WTC11 (cell line): ENCODE measurements at places on chromosomes 6 and 20.
A peak's percentile ranks its signal among the peaks of the same experiment; 100 is the strongest.

- no peak for DNase-seq
Observed at GRCh38 chr6:55541024-55541423, 38.0 kb downstream of the HMGCLL1 start.

DNA sequence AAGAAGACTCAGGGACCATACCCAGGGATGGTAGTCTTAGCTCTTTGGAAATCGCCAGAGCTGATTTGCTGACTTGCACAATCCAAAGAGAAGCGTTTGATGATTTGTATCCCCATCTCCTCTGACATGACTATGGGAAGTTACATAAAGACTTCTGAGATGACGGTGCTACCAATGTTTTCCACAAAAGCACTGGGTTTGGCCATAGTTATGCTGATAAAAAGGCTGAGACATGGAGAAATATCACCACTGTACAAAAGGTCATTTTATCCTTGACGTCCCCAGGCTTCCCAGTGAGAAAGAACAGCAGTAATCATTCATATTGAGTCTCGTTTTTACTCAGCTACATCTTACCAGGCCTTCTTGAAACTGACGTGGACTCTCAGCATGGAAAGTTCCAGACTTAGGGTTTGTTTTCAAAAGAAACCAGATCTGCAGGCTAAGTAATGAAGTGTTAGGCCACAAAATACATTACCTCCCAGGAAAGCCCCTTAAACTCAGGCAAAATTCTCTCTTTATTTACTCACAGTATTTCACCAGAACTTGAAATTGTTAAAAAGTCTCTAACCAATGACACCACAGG is 370.3 kb upstream of the JARID2 start:
- DNase-seq: no peak

- DNase-seq: peak; percentile 30
Observed at GRCh38 chr20:665276-665675, 10.3 kb downstream of the SCRT2 start.

GRCh38 chr20:15289337-15289736 is 951.9 kb upstream of the FLRT3 start:
- no peak for DNase-seq

- DNase-seq: no peak
Observed at GRCh38 chr6:14665827-14666724, 548.5 kb downstream of the CD83 start.

DNA sequence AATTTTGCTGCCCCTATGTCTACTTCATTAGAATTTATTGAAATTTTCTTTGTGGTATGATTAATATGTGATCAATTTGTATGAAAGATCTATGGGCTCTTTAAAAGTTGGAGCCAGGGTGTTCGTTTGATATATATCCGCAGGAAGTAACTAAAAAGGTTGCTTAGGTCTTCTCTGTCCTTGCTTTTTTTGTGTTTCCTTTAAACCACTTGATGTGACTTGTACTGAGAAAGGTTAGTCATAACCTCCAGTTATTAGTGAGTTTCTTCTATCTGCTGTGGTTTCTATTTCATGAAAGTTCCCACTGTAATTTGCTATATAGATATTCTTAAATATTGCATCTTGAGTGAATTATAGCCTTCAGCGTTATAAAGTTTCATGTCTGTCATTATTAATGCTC is 585.3 kb upstream of the ARID1B start:
- DNase-seq: no peak

GRCh38 chr6:18586133-18586532 is 199.0 kb downstream of the RNF144B start:
- DNase-seq: no peak

DNA sequence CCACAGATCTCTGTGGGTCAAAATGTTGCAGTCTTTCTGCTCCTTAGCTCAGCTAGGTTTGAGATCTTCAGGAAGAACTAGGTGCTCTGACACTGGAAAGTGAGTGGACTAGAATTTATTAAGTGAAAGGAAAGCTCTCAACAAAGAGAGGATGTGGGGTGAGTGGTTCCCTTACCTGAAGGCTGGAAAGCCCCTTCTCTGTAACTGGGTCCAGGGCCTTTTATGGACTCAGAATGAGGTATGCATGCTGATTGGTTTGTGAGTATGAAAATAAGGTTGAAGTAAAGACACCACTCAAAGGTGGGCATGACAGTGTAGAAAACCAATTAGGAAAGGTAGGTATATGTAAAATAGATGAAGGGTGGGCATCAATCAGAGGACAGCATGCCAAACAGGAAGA is 485.5 kb downstream of the CD109 start:
- no peak for DNase-seq

DNA sequence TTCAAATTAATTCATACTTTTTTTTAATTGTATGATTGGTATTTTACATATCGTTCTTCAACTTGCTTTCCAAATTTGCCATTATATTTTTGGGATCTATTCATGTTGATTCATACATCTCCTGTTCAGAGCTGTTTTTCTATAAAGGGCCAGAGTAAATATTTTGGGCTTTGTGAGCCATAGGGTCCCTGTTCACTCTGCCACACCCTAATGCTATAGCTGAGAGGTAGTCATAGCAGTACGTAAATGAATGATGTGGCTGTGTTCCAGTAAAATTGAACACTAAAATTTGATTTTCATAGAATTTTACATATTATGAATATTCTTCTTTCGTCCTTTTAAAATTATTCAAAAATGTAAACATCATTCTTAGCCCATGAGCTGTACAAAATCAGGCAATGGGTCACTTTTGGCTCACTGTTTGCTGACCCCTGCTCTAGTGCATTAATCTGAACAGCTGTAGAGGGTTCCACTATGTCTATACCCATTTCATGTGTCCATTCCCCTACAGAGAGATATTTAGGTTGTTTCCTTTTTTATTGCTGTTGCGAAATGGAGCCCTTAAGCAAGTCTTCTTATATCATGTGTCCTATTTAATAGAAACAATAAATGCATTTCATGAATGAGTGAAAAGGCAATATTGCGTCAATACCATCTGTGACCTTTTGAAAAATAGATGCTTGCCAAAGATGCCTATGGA is 136.4 kb upstream of the SALL4 start:
- no peak for DNase-seq

DNA sequence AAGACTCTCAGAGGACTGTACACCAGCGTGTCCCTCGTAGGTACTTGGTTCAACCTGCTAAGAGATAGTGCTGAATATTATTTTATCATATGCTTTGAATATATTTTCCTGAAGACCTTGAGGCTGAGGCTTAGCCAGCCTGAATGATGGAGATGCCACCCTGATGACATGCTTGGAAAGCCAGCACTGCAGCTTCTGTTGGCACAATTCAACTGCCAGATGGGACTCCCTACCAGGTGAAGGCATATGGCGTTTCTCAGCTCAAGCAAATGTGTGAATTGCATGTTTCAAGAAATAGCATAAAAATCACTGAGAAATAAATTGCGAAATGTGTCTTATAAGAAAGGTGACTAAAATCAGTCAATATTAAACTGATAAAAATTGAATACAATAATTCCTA is 228.1 kb upstream of the CST7 start:
- no peak for DNase-seq

- DNase-seq: no peak
Observed at GRCh38 chr6:83265384-83265783, 72.2 kb downstream of the RWDD2A start.

- DNase-seq: peak; percentile 14
Observed at GRCh38 chr6:139882234-139882633, 507.8 kb upstream of the CITED2 start.

DNA sequence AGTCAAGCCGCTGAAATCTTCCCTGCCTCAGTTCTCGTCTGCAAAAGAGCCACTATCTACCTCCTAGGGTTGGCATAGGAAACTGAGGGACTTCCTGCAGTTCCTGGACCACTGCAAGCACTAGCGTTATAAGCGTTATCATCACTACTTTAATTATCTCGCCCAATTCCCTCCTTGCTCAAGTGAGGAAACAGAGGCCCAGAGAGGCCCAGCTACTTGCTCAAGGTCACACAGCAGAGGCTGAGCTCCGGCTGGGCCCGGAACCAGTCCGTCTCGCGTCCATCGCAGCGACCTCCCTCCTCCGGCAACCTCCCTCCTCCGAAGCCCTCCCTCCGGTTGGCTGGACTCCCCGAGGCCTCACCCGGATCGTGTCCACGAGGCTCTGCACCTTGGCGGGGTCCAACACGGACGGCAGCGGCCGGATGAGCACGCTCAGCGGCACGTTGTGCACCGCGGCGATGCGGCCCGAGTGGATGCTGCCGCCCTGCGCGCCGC is 338 bp downstream of the SRXN1 start:
- no peak for DNase-seq

GRCh38 chr6:113539202-113539601 is 317.9 kb upstream of the MARCKS start:
- no peak for DNase-seq

DNA sequence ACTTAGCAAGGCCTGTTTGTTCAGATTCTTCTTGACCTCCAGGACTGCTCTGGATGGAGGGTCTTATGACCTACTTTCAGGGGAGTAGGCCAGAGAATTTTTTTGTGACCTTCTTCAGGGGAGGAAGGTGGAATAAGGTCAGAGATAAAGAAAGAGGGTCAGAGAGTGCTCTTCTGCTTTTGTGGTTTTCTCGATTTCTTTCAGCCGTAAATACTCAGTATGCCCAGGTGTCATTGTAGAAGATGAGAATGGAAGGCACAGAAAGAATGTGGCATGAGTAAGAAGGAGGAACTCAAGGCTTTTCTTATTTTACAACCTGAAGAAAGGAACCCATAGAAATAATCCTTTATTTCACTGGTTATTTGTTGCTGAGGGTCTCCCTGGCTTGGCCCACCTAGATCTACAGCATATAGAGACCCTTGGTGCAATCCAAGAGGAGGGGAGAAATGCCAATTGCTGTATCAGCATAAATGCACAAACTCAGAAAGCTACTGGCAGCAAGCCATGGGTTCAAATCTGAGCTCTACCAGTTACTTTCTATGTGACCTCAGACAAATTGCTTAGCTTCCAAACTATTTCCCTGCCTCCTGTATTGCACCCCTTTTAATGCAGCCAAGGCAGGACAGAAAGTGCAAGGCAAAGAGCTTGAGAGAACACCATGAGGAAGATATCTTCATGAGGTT is 68.0 kb downstream of the OLIG3 start:
- DNase-seq: no peak

GRCh38 chr6:100353276-100354015 is 111.3 kb downstream of the SIM1 start:
- DNase-seq: no peak

- peak; percentile 73 for DNase-seq
Observed at GRCh38 chr20:768426-768978, at the start of gene SLC52A3. Gene SLC52A3, minus strand, starts transcription at chr20:768500. Its CDS starts 2,726 bp downstream, at chr20:765774.

DNA sequence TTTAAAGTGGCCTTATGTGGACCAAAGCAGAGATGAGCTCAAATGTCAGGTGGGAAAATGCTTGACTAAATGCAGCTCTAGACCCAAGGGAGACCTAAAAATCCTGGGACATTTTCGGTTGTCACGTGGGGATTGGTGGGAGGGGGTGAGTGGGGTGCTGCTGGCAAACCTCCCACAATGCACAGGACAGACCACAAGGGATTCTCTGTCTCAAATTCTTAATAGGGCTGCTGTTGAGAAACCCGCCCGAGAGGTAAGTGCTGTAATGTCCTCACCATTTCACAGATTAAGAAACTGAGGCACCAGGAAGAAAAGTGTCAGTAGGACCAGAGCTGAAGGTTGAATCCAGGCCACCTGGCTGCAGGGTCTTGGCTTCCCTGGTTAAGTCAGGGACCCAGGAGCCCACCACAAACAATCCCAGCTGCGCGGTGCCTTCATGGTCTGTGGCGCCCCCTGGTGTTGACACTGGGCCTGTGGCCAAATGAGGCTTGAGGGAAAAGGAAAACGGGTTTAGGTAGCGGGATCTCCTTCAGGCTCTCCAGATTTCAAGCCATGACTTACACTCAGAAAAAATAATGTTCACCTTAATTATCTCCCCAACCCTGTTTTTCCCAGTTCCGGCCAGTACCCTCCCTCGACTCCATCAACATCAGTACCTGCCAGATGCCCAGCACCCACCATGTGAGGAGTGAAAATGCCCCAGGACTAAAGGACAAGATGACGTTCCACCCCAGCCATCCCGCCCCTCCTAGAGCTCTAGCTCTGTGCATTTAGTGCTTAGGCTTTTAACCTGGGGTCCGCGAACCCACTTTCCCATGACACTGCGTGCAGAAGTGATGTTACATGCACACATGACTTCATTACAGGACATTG is 7.2 kb downstream of the HLA-G start:
- DNase-seq: peak; percentile 82
